Astrocyte of the cerebellum (primary cell): ENCODE measurements at places on chromosomes 12 and 14.

DNA sequence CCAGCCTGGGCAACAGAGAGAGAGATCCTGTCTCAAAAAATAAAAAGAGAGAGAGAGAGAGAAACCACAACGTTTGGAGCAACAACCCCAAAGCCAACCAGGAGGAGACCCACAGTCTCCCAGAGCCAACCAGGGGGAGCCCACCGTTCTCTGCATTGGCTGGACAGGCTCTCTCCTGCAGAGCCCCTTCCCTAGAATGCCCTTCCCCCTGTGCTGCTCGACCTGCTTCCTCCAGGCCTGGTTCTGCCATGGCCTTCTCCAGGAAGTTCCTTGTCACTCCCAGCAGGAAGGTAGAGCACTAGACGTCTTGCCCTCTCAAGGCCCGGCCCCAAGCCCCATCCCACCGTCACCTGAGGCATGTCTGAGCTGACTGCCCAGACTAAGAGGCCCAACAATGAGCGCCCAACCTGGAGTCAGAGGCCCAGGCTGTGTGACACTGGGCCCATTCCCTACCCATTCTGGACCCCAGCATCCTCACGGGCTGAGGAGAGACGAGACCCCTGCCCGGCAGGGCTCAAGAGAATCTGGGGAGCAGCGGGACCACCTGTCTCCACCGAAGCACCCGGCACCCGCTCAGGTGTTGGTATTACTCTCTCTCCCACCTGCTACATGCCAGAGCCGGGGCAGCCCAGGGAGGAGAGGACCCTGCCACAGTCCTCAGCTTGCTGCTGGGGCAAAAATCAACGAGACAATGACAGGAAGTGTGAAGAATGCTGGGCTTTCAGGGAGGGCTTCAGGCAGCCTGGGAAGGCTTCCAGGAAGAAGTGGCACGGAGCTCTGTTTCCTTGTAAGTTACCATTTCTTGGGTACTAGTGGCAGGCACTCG, 61.2 kb downstream of the DIO3 start:
- DNase-seq = no peak

DNA sequence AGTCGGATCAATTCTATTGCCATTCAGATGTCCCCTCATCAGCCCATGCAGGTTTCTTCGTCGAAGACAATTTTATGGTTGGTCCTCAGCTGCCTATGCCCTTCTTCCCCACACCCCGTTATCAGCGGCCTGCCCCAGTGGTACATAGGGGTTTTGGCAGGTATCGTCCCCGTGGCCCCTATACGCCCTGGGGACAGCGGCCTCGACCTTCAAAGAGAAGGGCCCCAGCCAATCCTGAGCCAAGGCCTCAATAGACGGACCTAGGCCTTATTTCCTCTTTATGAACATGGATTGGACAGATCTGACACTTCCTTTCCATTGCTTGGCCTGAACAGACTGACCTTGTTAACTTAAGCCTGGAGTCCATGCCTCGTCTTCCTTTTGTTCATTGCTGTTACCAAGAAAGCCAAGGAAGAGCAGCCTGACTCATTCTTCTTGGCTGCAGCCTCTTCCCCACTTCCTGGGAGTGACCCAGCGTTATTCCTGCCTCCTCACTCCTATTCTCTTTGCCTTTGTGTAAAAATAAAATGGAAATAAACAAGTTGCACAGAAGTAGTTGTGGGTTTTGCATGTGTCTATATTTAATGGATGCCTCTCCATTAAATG, 156.5 kb upstream of the AMIGO2 start:
- peak; percentile 53 for DNase-seq

- DNase-seq = no peak
These were observed 10.7 kb upstream of the C12orf76 start for GRCh38 chr12:110058875-110059615.

DNA sequence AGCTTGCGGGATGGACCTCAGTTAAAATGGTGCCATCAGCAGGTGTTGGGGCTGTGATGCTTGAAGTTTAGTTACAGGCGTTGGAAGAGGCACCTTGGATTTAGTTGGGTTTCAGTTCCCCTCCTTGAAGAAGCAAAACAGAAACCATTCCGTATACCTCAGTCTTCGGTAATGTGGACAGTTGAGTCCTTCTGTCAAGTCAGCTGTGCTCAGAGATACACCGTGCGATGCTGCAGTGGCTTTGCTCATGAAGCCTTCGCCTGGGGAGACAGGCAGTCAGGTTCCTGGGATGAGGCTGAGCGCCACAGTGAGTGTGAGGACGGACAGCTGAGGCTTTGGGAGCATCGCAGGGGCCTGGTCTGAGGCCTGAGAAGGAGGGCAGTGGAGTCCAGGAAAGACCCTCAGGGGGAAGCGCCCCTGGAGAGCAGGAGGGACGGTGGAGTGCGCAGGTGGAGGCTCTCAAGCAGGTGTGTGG, 7.4 kb downstream of the RAN start:
- no peak for DNase-seq

GRCh38 chr14:78074561-78074960, 95.6 kb upstream of the NRXN3 start:
- no peak for DNase-seq
